ENCODE measurements at places on chromosomes 2 and 18.
A peak's percentile ranks its signal among the peaks of the same experiment; 100 is the strongest.

DNA sequence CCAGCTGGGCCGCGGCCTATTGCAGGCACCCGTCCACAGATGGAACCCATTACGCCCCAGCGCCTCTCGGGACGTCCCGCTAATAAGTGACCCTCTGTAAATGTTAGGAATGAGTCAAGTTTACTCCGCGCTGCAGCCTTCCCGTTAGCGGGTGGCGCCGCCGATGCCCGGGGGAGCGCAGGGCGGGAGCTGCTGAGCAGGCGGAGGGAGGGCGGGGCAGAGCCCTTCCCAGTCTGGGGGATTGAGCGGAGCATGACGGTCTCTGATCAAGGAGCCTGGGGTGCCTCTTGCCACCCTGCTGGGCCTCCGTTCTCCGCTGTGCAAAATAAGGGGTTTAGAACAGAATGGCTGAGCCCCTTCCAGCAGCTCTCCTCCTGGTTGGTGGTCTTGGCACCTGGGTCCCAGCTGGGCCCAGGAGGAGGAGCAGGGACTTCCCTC lies 10.5 kb downstream of the CROCC2 start:
- peak; percentile 83 for DNase-seq

DNA sequence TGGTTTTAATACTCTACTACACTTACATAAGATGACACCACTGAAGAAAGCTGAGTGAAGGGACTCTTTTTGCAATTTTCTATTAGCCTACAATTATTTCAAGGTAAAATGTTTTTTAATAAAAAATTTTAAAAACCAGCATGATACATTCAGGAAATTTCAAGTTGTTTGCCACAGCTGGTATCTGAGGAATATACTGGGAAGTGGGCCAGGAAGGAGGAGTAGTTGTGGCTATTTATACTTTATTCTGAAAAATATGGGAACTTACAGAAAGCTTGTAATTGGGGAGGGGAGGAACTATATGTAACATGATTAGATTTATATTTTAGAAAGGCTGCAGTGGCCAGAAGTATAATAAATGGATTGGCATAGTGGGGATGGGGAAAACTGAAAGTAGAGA lies 40.8 kb downstream of the WDR35 start:
- no peak for DNase-seq

GRCh38 chr2:161905389-161906046 lies 168.5 kb downstream of the DPP4 start:
- peak; percentile 93 for DNase-seq

DNA sequence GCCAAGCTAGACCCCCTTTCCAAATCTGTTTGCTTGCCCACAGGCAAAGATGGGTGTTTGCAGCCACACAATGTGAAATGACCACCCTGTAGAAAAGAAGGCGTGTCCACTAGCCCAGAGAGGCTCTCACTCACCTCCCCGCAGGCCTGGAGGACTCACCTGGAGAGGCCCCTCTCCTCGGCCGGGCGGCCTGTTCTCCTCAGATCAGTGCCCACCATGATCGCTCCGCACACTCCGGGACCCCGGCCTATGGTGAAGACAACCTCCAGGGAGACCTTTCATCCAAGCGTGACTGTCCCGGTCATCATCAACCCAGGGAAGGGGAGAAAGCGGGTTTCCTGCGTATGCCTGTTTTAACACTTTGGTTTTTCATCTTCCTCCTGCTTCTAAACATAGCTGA lies 328.7 kb upstream of the SALL3 start:
- no peak for DNase-seq

All from NCI-H69 (cell line).